NCI-H774 (cell line): ENCODE measurements at places on chromosomes 7 and 10.

GRCh38 chr7:132476541-132476940 lies 99.7 kb downstream of the PLXNA4 start:
- no peak for DNase-seq

GRCh38 chr7:149547126-149547525 lies 49.5 kb upstream of the ZNF746 start:
- no peak for DNase-seq

GRCh38 chr7:4158441-4159153 lies 523.5 kb upstream of the FOXK1 start:
- no peak for DNase-seq

DNA sequence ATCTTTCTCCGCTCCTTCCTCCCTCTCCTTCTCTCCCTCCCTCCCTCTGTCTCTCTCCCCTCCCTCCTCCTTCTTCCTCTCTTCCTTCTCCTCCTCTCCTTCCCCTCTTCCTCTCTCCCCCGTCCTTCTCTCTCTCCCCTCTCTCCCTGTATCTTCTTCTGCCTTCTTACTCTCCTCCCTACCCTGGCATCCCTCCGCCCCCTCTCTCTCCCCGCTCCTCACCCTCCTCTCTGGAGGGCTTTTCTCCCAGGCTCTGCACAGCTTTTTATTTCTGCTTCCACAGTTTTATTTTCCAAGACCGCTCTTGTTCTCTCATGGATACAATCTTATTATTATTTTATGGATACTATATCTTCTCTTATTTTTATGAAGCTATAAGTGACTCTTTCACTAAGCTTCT lies 32.6 kb downstream of the AP5Z1 start:
- DNase-seq = no peak

GRCh38 chr7:134328900-134329299 lies 12.2 kb upstream of the SLC35B4 start:
- DNase-seq = no peak

GRCh38 chr10:30773501-30773900 lies 143.9 kb upstream of the LYZL2 start:
- DNase-seq = no peak

DNA sequence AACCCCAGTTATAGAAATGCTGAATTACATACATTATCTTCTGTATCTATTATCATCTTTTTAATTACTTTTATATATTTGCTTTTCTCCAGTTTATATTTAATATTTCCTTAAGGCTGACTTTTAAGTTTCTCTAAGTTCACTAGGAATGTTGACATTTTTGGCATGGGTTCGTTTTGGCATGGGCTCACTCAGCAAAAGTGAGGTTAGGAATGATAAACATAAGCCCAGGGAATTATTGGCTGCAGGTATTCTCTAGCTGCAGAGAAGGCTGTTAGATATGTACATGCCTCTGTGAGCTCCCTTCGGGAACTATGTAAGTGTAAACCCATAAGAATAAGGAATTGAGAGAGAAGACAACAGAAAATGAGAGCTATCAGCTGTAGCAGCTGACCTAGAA lies 63.6 kb upstream of the RAB18 start:
- DNase-seq = no peak

DNA sequence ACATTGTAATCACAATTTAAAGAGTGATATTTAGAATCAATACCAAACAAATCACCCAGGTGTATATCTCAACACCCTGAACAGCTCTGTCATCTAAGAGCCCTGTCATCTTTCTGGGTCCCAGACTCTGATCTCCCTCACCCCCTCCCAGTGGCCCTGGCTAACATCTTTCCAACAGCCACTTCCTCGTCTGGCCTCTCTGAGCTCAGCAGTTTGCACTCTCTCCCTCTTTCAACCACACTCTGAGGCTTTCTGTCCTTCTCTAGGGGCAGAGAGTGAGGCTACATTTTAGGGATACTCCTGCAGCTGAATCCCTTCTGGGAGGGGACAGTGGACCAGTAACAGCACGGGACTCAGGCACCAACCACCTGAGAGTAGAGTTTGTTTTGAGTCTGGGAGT lies 17.1 kb upstream of the PRRT4 start:
- DNase-seq = no peak

DNA sequence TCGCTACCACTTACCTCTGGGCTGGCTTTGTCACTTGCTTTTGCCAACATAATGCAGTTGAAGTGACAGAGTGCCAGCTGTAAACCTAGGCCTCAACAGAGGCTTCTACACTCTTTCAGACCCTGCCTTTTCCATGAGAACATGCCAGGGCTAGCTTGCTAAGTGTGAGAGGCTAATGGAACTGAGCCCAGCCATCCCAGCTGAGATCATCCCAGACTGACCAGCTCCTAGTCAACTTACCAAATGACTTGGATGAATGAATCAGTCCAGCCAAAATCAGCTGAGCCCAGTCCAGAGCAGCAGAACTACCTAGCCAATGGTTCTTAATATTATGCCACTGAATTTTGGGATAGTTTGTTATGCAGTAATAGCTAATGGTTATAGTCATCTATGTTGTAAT lies 34.7 kb upstream of the MKLN1 start:
- no peak for DNase-seq

DNA sequence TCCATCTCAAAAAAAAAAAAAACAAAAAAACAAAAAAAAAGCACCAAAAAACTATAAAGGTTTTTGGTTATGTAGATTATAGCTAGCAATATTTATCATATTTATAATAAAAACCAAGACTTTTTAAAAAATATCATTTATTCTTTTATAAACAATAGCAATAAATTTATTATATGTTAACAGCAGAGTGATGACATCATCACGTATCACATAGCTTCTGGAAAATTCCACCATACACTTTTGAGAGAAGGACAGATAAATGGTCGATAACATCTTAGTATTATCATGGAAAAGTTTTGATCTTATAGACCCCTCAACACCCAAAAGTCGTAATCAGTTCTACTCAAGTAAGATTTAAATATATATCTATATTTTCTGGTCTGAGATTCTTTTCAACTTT lies 33.2 kb upstream of the IL15RA start:
- no peak for DNase-seq

DNA sequence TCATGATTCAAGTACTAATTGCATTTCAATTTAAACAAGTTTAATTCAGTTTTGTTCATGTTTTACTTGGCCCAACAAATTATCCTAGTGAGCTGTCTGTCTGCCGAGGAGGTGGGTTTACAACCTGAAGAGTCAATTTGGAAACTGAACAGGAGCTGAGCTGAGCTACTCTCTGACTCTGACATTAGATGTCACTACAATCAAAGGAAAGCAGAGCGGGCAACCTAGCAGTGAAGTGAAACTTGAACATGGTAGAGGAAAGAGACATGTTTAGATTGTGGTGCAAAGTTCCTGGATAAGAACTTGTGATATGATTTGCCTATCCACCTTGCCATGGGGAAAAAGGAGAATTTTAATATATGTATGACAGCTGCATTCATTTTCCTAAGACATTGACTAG lies 9.6 kb upstream of the AGR3 start:
- DNase-seq = no peak

- DNase-seq = no peak
Observed at GRCh38 chr10:44180321-44181168, 204.4 kb downstream of the CXCL12 start.

GRCh38 chr7:15057272-15057671 lies 154.7 kb upstream of the DGKB start:
- DNase-seq = no peak

GRCh38 chr10:118482393-118483331 lies 112.8 kb downstream of the PRLHR start:
- no peak for DNase-seq

DNA sequence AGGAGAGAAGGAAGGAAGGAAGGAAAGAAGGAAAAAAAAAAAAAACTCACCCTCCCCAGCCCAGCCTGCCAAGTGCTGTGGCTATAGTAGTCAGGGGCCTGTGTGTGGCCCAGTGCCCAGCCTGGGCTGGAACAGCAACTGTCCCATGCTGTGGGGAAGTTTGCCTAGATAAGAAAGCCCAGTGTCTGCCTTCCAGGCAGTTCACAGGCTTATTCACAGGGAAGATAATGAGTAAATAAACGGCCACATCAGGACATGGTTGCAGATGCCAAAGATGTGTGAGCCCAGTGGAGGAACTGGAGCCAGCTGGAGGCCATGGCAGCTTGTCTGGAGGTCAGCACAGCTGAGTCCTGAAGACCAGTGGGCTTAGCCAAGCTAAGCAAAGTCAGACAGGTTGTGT lies 132.4 kb upstream of the FOXK1 start:
- no peak for DNase-seq
